ENCODE measurements at places on chromosomes 7 and 10.

DNA sequence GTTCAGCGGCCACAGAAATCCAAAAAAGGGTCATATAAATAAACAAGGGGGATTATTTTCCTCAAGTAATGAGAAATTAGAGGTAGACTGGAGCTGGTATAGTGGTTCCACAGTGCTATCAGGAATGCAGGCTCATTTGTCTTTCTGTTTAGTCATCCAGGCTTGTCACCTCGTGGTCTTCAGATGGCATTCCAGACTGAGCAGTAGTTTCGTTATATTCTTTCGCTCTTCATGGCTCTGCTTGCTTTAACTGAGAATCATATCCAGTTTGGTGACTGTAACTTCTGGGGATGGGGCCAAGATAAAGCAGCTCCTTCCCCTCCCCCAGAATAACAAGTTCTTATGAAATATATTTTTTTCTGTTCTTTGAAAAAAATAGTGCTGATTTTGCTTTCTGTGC, 9.5 kb downstream of the ANKIB1 start:
- no peak for DNase-seq

- DNase-seq: peak; percentile 43
Measured at GRCh38 chr7:99393355-99394187, 14.8 kb downstream of the PDAP1 start.

- no peak for DNase-seq
Measured at GRCh38 chr10:27356738-27357137, 116.1 kb upstream of the ACBD5 start.

DNA sequence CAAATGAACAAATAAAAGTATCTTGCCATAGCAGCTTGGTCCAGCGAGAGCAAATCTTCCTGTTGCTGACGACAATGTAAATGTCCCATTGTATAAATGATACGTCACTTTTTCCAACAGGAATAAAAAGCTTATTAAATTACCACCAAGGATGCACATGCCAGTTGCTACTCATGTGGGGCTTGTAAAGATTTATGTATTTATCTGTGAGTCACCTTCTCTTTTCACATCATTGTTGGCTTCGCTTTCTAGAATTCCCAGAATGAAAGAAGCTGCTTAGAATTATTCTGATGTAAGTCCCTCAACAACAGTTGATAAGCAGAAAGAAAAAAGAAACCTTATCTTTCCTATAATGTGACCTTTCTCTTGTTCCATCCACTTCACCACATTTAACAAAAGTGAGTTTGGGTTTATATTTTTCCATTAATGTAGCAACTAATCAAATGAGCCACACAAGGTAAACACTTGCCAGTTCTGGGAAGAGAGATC, 22.4 kb downstream of the DNAJC12 start:
- no peak for DNase-seq

DNA sequence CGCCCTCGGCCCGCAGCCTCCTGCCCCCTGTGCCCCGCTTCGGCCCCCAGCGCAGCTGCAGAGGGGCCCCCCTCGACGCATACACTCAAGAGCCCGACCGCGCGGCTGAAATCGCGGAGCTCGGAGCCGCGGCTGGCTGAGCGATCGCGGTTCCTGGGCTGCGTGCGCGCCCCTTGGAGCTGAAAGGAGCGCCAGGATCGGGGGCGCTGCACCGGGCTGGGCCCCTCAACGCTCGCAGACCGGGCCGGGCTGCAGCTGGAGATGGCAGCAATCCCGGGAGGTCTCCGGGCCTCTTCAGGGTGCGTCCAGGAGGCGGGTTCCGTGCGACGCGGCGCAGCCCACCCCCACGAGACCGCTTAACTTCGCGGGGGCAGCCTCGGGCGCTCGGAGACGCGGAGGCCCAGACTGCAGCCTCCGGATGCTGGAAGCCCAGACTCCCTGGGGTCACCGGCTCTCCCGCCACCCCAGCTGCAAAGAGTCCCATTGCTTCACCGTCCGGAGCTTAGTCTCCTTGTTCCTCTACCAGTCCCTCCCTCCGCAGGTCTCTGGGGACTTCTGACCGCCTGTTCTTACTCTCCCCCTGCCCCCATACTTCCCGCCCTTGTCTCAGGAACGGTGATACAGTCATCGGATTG, 73.0 kb upstream of the LRRC4 start:
- no peak for DNase-seq

- DNase-seq: no peak
Measured at GRCh38 chr7:209906-210305, 17.5 kb downstream of the FAM20C start.

DNA sequence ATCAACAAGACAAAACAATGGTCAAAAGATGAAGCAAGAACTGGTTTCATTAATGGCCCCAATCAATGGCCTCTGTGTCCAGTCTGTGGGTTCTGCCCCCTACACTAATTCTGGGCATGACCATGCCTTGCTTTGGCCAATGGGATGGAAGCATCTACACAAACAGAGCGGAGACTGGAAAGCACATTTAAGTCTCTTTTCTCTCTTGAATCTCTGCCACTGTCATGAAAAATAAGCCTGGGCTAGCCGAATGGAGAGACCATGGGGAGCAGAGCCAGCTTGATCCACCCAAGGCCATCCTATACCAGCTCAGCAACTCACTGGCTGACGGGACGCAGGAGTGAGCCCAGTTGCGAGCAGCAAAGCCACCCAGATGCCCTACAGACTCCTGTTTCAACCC, 30.9 kb downstream of the ANKRD16 start:
- peak; percentile 20 for DNase-seq

- DNase-seq: no peak
Measured at GRCh38 chr10:114208351-114208750, 29.2 kb downstream of the TDRD1 start.

GRCh38 chr7:81676105-81676811, 93.6 kb downstream of the HGF start:
- DNase-seq: no peak

DNA sequence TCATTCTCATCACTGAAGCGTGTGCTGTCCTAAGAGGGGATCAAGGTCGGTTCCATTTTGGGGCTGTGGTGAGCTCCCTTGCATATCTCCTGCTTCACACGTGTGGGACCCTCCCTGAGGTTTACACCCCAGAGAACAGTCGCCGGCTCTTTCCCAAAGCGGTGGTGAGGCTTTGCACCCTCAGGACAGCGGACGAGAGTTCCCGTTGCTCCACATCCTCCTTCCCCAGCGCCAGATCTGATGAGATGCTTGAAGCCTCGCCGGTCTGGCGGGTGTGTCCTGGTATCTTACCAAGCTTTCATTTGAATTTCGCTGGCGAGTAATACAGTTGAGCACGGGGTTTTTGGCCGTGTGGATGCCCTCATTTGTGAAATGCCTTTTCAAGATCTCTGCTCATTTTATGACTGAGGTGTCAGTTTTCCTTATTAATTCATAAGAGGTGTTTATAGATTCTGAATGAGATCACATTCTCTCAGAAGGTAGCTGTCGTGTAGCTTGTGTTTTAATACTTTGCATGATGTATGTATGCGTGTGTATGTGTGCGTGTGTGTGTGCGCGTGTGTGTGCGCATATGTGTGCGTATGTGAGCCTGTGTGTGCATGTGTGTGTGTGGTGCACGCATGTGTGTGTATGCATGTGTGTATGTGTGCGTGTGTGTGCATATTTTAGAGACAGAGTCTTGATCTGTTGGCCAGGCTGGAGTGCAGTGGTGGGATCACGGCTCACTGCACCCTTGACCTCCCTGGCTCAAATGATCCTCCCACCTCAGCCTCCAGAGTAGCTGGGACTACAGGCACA, 30.7 kb downstream of the ELFN1 start:
- DNase-seq: no peak

- DNase-seq: no peak
Measured at GRCh38 chr7:6495597-6496262, 48.0 kb upstream of the DAGLB start.

GRCh38 chr10:124143721-124144120, 50.3 kb upstream of the CHST15 start:
- DNase-seq: no peak

GRCh38 chr7:141441837-141442627, 109.2 kb upstream of the AGK start:
- peak; percentile 77 for DNase-seq

GRCh38 chr7:91043924-91044645, 220.1 kb upstream of the FZD1 start:
- no peak for DNase-seq

DNA sequence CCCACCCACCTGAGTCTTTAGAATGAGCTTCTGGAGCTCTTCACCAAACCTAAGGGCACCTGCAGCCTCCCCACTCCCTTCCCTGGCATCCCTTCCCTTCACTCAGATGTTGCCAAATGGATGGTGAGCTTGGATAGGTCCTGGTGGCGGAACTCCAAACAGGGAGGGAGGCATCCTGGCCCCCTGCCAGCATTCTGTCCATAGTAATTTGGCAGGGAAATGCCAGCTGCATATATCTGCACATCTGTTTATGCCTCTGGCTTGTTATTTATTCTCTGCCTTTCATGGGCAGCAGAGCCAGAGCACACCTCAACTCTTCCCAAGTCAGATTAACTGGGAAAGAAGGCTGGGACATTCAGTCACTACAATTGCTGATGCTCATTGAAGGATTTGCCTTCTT, 18.1 kb downstream of the KAZALD1 start:
- no peak for DNase-seq

GRCh38 chr7:104664648-104665047, 336.2 kb downstream of the LHFPL3 start:
- no peak for DNase-seq

GRCh38 chr7:139829775-139830117, 682 bp downstream of the TBXAS1 start:
- no peak for DNase-seq

DNA sequence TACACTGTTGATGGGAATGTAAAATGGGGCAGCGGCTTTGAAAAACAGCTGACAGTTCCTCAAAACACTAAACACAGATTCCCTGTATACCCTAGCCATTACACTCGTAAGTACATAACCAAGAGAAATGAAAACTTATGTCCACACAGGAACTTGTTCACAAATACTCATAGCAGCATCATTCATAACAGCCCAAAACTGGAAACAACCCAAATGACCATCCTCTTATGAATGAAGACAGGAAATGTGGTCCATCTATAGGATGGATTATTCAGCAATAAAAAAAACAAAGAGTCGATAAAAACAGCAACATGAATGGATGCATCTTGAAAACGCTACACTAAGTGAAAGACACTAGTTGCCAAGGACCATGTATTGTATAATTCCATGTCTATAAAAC, 23.7 kb downstream of the NMT2 start:
- no peak for DNase-seq

DNA sequence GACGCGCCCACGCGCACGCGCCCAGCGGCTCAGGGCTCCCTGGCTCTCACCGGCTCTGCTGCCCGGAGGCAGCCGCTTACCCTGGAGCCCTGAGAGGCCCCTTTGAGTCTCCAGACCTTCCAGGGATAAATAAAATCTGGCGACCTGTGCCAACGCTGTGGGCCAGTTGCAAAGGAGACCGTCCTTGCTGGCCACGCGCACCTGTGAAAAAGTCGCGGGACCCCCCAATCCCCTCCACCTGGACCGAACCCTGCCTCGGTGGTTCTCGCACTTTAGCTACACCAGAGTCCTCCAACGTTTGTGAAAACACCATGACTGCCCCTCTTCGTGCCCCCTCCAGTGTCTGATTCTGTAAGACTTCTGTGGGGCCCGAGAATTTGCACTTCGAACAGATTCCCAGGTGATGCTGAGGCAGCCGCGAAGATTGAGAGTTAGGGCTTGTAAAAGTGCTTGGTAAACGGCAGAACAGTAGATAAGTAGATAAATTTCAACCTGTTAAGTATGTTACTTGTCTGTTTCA, 102.4 kb upstream of the SVIL start:
- DNase-seq: no peak

DNA sequence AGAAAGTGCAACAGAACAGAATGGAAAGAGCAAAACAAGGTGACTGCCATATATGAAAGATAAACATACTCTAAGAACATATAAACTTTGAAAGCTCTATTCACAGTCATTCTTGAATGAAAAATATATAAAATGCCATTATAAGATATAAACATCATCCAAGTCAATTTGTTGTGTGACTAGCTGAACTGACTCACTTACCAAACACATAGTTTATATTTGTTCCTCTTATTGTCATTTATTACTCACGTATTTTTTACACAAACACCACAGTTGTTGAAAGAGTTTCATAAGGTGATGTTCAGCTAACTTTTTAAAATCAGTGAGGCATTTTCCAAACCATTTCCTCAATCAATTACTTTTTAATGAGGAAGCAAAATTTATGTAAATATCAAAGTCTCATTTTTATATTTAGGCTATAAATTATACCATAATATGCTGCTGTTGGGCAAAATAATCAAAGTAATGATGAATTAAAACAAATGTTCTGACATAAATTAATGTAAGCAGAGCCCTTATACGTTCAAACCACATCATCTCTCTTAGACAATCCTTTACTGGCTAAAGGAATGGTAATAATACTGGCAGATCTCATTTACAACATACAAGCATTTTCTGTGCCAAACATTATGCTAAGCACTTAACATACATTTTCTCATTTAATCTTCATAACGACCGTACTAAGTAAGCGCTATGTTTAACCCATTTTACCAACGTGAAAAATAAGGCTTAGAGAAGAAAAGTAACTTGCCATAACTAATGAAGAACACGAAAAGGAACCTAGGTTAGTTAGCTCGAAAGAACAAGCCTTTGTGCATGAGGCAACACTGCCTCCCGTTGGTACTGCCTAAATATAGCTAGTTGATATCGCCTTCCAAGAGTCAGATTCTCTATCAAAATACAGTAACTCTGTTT, 7.3 kb downstream of the LRRN3 start:
- DNase-seq: no peak

- no peak for DNase-seq
Measured at GRCh38 chr10:50554995-50555568, 68.7 kb downstream of the SGMS1 start.

GRCh38 chr10:60139798-60140566, 233.6 kb upstream of the CCDC6 start:
- no peak for DNase-seq

GRCh38 chr7:118642396-118642795, 417.9 kb downstream of the ANKRD7 start:
- no peak for DNase-seq

GRCh38 chr10:102669206-102670064, 25.2 kb downstream of the TRIM8 start:
- peak; percentile 46 for DNase-seq

DNA sequence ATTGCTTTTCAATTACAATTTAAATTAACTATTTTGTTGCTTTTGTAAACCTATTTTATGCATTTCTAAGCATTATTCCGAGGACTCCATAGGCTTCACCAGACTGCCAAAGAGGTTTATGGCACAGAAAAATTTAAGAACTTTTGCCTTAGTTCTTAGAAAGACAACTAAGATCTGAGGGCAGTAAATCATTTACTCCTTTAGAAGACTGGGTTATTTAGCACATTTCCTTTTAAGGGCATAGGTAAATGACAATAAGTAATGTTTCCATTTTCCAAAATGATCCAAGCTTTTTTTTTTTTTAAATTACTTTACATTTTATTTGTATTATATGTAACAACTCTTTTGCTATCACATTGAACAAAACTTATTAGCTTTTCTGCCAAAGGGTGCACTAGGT, 15.0 kb upstream of the STEAP4 start:
- no peak for DNase-seq

DNA sequence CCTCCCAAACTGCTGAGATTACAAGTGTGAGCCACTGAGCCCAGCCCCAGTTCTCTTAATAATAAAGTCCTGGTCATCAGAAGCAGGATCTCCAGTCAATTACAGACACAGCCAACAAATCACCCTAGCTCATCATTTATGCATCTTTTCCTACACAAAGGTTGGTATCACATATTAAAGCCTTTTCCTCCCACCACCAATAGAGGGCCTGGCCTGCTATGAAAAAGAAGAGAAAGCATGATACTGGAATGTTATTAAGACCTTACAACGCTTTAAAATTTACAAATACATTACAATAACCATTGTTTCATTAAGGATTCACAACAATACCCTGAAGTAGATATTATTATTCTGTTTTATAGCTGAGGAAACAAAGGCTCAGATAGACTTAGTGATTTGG, 25.9 kb downstream of the VAX1 start:
- DNase-seq: no peak
